ENCODE measurements at places on chromosomes 13 and 19.
A peak's percentile ranks its signal among the peaks of the same experiment; 100 is the strongest.

GRCh38 chr13:85698256-85698655, 101.0 kb downstream of the SLITRK6 start:
- DNase-seq: no peak

GRCh38 chr13:103068836-103069235, 2.6 kb upstream of the SLC10A2 start:
- no peak for DNase-seq

- no peak for DNase-seq
Measured at GRCh38 chr13:53141336-53141735, 112.7 kb downstream of the OLFM4 start.

DNA sequence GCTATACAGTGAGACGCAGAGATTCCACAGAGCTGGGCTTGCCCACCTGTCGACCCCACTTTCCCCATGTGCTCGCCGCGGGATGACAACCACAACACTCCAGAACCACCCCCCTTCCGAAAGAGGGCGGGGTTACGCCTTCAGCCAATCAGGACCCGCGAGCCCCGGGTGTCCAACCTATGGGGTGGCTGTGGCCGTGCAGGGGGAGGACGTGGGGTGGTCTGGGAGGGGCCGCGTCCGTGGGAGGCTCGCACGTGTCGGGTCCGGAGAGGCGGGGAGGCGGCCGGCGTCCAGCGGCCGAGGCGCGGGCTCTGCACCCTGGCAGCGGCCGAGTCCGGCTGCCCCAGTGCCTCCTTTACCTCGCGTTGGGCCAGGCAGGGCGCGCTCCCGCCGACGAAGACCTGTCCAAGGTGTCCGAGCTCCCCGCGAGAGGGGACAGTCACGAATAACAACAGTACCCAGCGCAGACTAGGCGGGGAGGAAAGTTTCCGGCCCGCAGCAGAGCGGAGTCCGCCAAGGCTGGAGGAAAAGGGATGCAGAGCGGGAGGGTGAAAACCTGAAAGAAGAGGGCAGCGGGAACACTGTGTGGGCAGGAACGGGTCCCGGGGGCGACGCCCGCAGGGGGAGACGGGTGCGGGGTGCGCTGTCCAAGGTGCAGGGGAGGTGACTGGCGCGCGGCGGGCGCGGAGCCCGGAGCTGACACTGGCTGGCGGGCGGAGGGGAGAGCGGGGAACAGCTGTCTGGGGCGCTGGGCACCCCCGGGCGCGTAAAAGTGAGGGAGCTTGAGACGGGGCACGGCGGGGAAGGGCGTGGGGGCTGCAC, 911 bp downstream of the ENOX1 start:
- DNase-seq: peak; percentile 81

DNA sequence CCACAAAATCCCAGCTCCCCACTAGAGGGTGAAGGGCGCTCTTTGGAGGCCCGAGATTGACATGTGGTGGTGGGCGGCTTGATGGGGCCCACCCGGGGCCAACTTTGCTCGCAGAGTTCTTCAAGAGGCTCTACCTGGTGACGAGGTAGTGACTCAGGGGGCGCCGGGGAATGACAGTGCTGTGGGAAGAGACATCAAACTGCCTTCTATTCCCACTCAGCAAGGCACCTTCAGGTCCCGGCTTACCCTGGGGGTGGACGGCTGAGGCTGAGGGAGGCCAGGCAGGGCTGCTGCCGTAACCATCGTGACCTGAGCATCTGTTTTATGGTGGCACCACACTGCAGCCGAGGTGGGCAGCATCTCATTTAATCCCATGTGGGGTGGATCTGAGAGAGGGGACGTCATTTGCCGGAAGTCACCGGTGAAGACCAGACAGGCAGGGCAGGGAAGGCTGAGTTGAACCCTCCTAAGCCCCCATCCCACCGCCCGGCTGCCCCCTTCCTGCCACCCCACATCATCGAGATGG, 1.6 kb downstream of the LINGO3 start:
- DNase-seq: no peak

- DNase-seq: no peak
Measured at GRCh38 chr19:16985403-16985802, 41.2 kb downstream of the CPAMD8 start.

DNA sequence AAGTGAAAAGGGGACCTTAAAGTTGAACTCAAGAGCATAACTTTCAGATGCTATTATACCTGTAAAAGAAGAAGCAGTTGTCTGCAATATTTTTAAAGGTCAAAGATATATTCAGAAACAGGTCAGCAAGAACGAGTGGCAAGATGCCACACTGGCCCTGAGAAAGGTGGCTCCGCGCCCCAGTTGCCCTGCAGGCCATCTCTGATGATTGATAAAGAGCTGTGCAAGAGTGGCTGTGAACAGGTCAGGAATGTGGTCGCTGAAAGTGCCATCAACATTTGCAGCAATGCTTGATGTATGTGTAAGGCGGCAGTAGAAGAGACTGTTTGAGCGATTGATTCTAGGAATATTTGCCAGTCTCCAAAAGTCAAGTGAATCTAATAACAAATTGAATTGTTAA, 664.2 kb upstream of the SLC10A2 start:
- DNase-seq: no peak

GRCh38 chr19:13017306-13018034, 22.2 kb downstream of the NFIX start:
- no peak for DNase-seq

- DNase-seq: no peak
Measured at GRCh38 chr13:104414771-104415170, 1348.6 kb upstream of the SLC10A2 start.

GRCh38 chr19:2251106-2252054, 2.3 kb downstream of the AMH start:
- DNase-seq: peak; percentile 56

DNA sequence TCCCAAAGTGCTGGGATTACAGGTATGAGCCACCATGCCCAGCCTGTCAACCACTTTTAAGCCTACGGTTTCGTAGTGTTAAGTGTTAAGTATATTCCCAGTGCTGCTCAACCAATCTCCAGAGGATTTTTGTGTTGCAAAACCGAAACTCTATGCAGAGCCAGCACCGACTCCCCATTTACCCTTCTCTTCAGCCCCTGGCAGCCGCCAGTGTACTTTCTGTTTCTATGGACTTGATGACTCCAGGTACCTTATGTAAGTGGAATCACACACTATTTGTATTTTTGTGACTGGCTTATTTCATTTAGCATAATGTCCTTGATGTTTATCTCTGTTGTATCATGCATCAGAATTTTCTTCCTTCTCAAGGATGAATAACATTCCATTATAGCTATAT, 1.1 kb downstream of the SULT2A1 start:
- no peak for DNase-seq

GRCh38 chr19:11208561-11209471, 11.5 kb upstream of the KANK2 start:
- no peak for DNase-seq

DNA sequence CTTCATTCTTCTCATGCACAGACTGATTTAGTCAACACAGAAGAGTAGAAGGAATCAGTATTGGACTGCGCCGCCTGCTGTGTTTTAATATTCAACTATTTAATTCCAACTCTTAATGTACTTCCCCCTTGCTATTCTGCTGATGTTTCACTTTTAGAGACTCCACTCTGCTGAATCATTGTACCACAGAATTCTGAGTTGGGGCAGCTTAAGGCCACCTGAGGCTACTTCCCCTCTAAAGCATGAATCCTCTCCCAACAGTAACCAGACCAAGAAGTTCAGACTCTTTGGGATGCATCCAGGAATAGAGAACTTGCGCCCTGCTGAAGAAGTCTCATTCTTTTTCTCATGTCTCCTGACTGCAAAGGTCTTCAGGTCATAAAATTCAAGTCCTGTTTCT, 708.8 kb downstream of the UQCRFS1 start:
- DNase-seq: no peak

DNA sequence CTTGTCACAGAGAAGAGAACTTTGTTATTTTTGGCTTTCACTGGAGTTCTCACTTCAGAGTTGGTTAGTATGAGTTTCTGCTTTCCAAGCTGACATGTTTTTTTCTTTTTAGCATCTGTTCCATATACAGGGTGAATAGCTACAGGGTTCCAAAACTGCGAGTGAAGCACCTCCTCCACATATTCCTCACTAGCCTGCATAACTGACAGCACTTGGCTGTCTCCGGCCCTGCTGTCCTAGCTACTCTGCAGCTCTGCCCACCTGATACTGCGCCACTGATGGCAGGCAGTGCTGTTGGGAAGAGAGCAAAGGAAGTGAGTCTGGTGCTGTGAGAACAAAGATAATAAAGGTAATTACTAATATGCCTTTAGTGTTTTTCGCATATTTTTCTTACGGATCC, 6.8 kb downstream of the ATP8A2 start:
- DNase-seq: no peak

DNA sequence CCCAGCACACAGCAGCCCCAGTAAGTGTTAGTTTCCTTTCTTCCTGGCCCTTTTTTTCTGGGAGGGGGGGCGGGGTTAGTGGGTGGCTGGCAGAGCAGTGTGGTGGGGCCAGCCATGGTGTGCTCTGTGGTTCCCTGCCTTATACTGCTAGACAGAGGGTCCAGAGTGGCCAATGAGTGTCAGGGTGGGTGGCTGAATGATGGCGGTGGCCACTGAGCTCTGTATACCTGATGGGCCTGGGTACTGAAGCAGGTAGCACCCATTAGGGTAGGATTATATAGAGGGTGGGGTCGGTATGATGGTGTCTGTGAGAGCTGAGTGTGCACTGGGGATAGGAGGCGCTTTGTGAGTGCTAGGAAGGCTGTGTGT, 13.8 kb downstream of the CIC start:
- DNase-seq: no peak

DNA sequence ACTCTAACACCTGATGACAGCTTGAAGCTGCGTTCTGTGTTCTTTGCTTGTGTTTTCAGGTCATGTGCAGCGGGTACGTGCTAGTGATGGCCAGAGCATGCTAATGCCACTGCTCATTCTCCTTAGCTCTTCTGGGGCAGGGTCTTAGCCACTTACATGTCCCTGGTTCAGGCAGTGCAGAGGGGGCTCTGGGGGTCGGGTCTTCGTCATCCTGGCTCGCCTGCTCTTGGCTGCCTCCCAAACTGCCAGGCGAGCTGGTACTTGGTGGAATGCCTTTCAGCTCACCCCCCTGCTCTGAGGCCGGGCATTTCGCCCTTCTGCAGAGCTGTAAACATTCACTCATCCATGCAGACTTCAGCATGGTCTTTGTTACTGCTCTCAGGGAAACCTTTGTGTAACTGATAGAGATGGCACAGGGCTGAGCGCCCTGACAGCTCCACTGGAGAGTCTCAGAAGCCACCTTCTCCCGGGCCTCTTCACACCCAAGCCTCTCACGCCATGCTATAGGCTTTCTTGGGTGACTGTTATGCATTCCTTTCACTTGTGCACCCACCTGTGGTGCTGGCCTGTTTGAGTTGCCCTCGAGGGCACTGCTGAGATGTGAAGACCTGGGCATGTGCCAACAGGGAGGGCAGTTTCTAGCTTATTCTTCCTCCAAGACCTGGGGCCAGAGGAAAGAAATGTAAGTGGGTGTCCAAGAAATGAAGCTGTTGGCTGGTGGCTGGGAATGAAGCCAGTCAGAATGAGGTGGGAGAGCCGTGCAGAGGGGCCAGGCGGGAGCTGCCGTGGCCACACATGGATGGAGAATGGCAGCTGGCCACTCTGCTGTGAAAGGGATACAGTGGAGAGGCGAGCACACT, 24.4 kb downstream of the FAM124A start:
- no peak for DNase-seq

DNA sequence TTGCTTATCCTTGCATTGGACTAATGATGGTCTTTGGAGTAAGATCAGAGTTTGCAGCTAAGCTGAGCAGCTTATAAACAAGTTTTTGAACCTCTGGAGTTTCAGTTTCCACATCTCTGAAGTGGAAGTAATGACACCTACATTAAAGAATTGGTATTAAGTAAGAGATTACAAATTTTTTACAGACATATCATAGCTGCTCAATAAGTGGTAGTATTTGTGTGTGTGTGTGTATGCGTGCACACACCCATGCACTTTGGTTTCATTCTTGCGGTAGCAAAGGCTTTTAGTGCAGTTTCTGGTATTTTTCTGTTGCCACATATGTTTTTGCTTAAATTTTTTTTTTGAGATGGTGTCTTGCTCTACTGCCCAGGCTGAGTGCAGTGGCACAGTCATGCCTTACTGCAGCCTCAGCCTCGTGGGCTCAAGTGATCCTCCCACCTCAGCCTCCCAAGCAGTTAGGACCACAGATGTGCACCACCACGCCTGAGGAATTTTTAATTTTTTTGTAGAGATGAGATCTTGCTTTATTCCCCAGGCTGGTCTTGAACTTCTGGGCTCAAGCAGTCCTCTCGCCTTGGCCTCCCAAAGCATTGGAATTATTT, 4.5 kb downstream of the NAA16 start:
- no peak for DNase-seq

- peak; percentile 83 for DNase-seq
Measured at GRCh38 chr19:10259162-10259905, 7.3 kb downstream of the MRPL4 start.

- no peak for DNase-seq
Measured at GRCh38 chr13:86838411-86839120, 832.6 kb upstream of the SLITRK5 start.

DNA sequence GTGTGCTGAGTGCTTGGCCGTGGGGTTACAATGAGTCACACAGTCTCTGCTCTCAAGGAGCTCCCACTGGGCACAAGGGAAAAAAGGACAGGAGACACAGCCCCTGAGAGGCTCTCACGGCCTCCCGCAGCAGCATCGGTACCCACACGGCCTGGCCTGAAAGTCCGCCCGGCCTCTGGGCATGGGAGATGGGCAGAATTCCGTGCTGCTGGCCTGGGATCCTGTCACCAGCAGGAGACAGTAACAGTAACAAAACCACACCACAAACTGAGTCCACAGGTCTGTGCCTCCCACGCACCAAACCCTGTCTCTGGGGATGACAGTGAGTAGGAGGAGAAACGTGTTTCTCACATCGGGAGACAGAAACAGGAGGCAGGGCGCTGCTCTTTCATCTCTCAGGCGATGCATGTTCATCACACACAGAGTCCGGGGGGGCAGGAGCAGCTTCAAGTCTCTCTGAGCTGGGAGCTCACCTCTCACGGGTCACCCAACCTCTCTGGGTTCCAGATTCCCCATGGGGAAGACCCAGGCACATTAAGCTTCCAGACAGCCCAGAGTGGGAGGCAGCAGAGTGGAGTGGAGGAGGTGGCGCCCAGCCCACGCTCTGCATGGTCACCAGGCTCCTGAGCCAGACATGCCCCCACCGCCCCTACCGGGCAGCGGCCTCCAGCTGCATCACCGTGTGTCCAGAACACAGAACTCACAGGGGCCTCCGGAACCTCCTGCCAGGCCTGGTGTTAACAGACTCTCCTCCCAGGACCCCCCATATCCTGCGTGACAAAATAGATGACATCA, 124.7 kb upstream of the VSTM2B start:
- no peak for DNase-seq

- DNase-seq: no peak
Measured at GRCh38 chr13:43924549-43925245, 45.0 kb downstream of the LACC1 start.

- DNase-seq: no peak
Measured at GRCh38 chr13:40994581-40995230, 24.4 kb downstream of the ELF1 start.

DNA sequence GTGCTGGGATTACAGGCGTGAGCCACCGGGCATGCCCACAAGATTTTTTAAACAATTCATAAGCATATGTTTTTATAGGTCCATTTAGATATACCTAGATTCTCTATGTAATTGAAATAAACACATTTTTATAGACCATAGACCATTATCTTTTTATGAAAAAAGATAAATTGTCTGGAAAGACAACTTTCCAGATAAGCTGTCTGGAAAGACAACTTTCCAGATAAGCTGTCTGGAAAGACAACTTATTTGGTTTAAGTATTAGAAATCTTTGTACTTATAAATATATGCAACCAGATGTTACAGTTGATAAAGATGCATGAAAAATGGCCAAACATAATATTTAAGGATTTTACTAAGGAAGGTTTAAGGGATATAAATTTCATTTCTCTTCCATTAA, 538.5 kb downstream of the GPC6 start:
- no peak for DNase-seq
